Body of pancreas (tissue), 4 donors: ENCODE measurements at places on chromosomes 2 and 18. TPM values are rescaled to one million over a fixed set of nuclear protein-coding genes. Genes with fewer than 3 reads are reported as not detected.

DNA sequence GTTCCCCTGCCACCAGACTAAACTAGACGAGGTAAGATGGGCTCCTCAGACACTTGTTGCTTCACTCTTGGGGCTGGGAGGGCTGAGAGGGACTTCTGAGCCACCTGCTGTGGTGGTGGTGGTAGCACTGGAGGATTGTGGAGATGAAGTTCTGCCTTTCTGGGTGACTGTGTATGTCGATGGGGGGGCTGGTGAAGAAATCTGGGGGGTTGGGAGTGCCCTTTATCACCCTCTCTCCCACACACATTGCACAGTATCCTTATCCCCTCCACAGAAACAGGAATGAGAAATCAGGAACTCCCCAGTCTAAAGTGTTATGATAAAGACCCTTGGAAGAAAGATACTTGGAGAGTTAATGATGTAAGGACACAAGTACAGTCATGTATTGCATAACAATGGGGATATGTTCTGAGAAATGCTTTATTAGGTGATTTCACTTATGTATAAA is 38.5 kb downstream of the HK2 start:
- no peak for DNase-seq
- no peak overlapping the region for H3K4me3 ChIP-seq
- H3K36me3 ChIP-seq: no peaks in the 10 kb centered on the region
- H3K4me1 ChIP-seq: peaks cover 15% of the 10 kb centered on the region
- no peaks in the 10 kb centered on the region for H3K27me3 ChIP-seq
- no peak overlapping the region for H3K27ac ChIP-seq

DNA sequence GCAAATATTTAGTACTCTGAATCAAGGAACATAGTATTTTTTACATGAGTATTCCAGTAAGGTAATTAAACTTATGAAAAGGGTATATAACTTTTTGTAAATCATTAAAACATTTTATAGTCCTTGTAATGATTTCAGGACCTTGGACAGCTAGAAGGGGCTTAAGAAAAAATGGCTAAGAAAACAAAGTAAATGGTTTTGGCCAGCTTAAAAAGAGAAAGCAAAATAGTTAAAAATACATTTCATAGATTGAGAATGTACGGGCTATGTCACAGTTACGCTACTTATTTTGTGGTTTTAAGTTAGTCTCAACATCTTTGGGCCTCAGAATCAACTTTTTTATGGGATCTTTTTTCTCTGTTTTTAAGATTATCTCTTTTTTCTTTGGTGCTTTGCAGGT is 26.7 kb downstream of the POLI start:
- no peaks in the 10 kb centered on the region for H3K27me3 ChIP-seq
- no peak overlapping the region for H3K4me3 ChIP-seq
- no peak for DNase-seq
- H3K4me1 ChIP-seq: no peaks in the 10 kb centered on the region
- peaks cover 9% of the 10 kb centered on the region for H3K36me3 ChIP-seq

GRCh38 chr2:43059183-43059897 is 167.1 kb downstream of the ZFP36L2 start:
- peaks cover 9% of the 10 kb centered on the region for H3K4me1 ChIP-seq
- no peak overlapping the region for H3K4me3 ChIP-seq
- H3K27me3 ChIP-seq: no peaks in the 10 kb centered on the region

- no peaks in the 10 kb centered on the region for H3K36me3 ChIP-seq
- no peaks in the 10 kb centered on the region for H3K27me3 ChIP-seq
- no peak overlapping the region for H3K4me3 ChIP-seq
- H3K4me1 ChIP-seq: peaks cover 6% of the 10 kb centered on the region
- no peak for DNase-seq
These were observed 5.0 kb upstream of the ADAM17 start for GRCh38 chr2:9560628-9561027.

GRCh38 chr18:10417191-10417590 is 37.2 kb upstream of the APCDD1 start:
- no peak for DNase-seq
- H3K4me1 ChIP-seq: no peaks in the 10 kb centered on the region
- H3K4me3 ChIP-seq: no peak overlapping the region
- H3K36me3 ChIP-seq: no peaks in the 10 kb centered on the region

GRCh38 chr2:31060397-31060796 is 77.8 kb downstream of the GALNT14 start:
- no peaks in the 10 kb centered on the region for H3K36me3 ChIP-seq
- H3K4me3 ChIP-seq: no peak overlapping the region
- no peak for DNase-seq
- no peaks in the 10 kb centered on the region for H3K27me3 ChIP-seq
- peaks cover 6% of the 10 kb centered on the region for H3K4me1 ChIP-seq

The CPS1 gene
- 2.9 TPM for total RNA-seq

- no peak overlapping the region for H3K4me3 ChIP-seq
- H3K27me3 ChIP-seq: no peaks in the 10 kb centered on the region
- no peak overlapping the region for H3K27ac ChIP-seq
- no peak for DNase-seq
- H3K36me3 ChIP-seq: no peaks in the 10 kb centered on the region
These were observed 42.0 kb downstream of the SP140 start for GRCh38 chr2:230267556-230267955.

The RUFY4 gene
- total RNA-seq: not detected

DNA sequence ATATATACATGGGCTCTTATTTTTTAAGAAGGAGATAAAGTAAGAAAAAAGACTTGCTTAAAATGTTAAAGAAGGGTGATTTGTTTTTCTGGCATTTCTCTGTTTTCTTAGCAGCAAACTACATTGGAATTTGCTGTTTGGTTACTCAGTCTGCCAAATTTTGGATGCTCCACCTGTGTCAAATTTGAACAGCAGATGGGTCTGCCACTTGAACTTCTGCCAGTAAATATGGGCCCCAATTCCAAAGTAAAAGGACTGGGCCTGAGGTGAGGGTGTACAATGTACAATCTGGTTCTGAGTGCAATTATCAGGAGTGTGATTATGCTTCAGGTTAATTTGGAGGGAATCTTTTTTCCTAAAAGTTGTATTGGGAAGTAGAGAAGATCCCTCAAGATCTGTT is 794.5 kb downstream of the DSC3 start:
- DNase-seq: no peak
- H3K27ac ChIP-seq: no peak overlapping the region
- no peaks in the 10 kb centered on the region for H3K27me3 ChIP-seq
- no peaks in the 10 kb centered on the region for H3K4me1 ChIP-seq

- H3K27ac ChIP-seq: no peak overlapping the region
- no peaks in the 10 kb centered on the region for H3K36me3 ChIP-seq
- DNase-seq: no peak
- H3K4me3 ChIP-seq: no peak overlapping the region
- no peaks in the 10 kb centered on the region for H3K4me1 ChIP-seq
These were observed 145.3 kb upstream of the SLC35G4 start for GRCh38 chr18:11464129-11464528.

The SNED1 gene
- 33.0 TPM for total RNA-seq

GRCh38 chr2:31176742-31177141 is 38.5 kb upstream of the GALNT14 start:
- no peak overlapping the region for H3K27ac ChIP-seq
- no peak overlapping the region for H3K4me3 ChIP-seq
- no peaks in the 10 kb centered on the region for H3K27me3 ChIP-seq
- H3K36me3 ChIP-seq: no peaks in the 10 kb centered on the region
- no peaks in the 10 kb centered on the region for H3K4me1 ChIP-seq
- no peak for DNase-seq

DNA sequence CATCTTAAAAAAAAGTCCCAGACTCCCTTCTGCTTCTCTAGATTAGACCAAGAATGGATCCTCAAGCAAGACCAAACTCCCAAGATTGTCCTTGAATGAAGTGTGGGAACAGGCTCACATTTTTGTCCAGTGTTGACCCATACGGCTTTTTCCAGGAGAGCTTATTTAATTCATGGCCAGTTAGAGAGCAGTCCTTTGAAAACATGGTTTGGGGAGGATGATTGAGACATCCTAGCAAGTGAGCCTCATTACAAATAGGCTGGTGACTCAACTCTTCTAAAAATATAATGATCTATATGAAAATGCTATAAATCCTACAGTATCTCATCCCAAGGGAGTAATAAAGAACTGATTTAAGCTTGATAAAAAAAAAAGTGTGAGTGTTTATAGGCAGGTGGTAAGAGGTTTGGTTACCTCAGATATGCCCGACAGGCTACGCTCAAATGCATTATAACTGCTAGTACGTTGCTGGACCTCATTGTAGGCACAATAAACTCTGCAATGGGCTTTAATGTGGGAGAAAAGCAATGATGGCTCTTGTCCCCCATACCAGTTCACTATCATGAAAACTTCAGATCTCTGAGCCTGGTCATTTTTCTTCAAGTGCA is 17.0 kb downstream of the ANKRD29 start:
- H3K4me3 ChIP-seq: no peak overlapping the region
- peaks cover 6% of the 10 kb centered on the region for H3K4me1 ChIP-seq
- no peaks in the 10 kb centered on the region for H3K36me3 ChIP-seq
- H3K27me3 ChIP-seq: no peaks in the 10 kb centered on the region
- DNase-seq: no peak

GRCh38 chr2:168212866-168213265 is 34.5 kb downstream of the STK39 start:
- H3K27me3 ChIP-seq: no peaks in the 10 kb centered on the region
- H3K4me1 ChIP-seq: peaks cover 32% of the 10 kb centered on the region

DNA sequence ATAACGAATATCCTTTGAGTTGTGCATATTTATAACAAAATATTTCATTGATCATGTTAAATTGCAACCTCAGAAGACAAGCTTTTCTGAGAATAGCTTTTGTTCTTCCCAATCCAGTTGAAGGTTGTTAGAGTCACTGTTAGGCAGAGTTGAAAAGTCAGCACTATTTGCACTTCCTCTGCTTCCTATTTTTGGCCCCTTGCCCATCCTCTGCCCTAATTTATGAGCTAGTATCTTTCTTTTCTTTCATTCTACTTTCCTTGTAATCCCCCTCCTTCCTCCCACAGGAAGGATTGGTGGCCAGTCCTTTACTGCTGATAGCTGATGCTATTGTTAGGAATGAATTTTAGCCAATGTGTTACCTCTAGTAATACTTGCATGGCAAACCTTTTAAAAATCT is 4.9 kb downstream of the RALB start:
- no peak overlapping the region for H3K4me3 ChIP-seq
- H3K27me3 ChIP-seq: no peaks in the 10 kb centered on the region
- no peak overlapping the region for H3K27ac ChIP-seq
- H3K4me1 ChIP-seq: peaks cover 10% of the 10 kb centered on the region

GRCh38 chr2:136407952-136408318 is 290.0 kb upstream of the CXCR4 start:
- H3K27ac ChIP-seq: no peak overlapping the region
- DNase-seq: no peak
- H3K27me3 ChIP-seq: no peaks in the 10 kb centered on the region
- no peak overlapping the region for H3K4me3 ChIP-seq
- H3K36me3 ChIP-seq: no peaks in the 10 kb centered on the region

The CPLX4 gene
- not detected for total RNA-seq

GRCh38 chr2:217856871-217857270 is 145.9 kb downstream of the TNS1 start:
- peaks cover 14% of the 10 kb centered on the region for H3K4me1 ChIP-seq
- DNase-seq: no peak
- no peak overlapping the region for H3K4me3 ChIP-seq
- no peaks in the 10 kb centered on the region for H3K27me3 ChIP-seq

The CETN1 gene
- total RNA-seq: not detected

DNA sequence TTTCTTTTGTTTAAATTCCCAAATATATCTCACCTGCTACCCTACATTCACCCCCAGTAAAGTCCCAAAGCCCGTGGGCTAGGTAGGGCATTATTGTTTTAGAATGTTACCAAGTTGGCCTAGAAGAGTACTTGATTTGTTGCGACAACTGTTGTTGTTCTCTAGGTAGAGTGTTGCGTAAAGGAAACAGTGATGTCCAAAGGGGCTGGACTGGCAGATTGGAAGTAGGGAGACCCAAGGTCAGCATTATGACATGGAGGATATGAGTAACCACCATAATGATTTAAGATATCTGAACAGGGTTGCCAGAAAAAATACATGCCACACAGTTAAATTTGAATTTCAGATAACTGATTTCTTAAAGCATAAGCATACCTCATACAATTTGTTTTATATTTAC is 39.2 kb downstream of the SCN1A start:
- H3K4me1 ChIP-seq: no peaks in the 10 kb centered on the region
- no peak overlapping the region for H3K4me3 ChIP-seq
- H3K36me3 ChIP-seq: no peaks in the 10 kb centered on the region
- H3K27me3 ChIP-seq: no peaks in the 10 kb centered on the region

The ALPP gene
- 0.52 TPM for total RNA-seq

GRCh38 chr2:66433945-66434678 is 813 bp upstream of the MEIS1 start:
- H3K4me1 ChIP-seq: peaks cover 10% of the 10 kb centered on the region
- DNase-seq: peak; percentile 78
- peak overlapping the region; percentile 95 for H3K27ac ChIP-seq

DNA sequence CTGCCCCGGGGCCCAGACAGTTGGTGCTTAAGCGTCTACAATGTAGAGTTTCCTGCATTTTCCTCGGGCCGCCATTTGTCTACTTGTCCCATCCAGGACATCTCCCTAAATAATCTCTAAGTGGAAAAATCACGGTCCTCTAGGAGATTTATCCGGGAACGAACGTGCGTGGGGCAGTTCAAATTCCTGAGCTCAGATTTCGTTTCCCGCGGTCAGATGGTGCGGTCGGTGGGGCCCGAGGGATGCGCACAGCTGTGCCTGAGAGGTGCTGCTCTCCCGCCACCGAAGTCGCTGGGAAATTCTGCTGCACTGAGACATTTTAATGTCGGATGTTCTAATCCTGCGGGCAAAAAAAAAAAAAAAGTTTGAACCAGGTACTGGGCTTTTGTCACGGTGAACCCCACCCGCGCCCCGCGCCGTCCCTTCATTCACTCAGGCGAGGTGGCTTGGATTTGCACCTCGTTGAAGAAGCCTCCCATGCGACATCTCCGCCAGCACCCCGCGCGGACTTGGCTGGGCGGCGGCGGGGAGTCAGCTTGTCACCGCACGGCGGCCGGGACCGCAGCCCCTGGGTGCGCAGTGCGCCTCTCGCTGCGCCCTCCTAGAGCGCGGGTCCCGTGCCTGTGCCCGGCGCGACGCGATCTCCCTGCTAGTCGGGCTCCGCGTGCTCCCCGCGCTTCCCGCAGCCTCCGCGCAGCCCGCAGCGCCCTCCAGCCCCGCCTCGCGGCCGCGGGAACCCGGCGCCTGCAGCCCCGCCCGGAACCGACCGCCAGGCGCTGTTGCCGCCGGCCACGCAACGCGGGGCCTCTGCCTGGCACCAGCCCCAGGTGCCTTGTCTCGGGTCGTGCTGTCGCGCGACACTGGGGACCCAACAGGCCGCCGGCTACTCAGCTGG is 191.9 kb upstream of the TCF4 start:
- H3K4me1 ChIP-seq: peaks cover 17% of the 10 kb centered on the region
- no peaks in the 10 kb centered on the region for H3K27me3 ChIP-seq
- DNase-seq: no peak

- DNase-seq: peak; percentile 77
- no peak overlapping the region for H3K4me3 ChIP-seq
- peaks cover 8% of the 10 kb centered on the region for H3K4me1 ChIP-seq
- no peaks in the 10 kb centered on the region for H3K36me3 ChIP-seq
These were observed 265.2 kb downstream of the CCDC85A start for GRCh38 chr2:56449002-56449431.

DNA sequence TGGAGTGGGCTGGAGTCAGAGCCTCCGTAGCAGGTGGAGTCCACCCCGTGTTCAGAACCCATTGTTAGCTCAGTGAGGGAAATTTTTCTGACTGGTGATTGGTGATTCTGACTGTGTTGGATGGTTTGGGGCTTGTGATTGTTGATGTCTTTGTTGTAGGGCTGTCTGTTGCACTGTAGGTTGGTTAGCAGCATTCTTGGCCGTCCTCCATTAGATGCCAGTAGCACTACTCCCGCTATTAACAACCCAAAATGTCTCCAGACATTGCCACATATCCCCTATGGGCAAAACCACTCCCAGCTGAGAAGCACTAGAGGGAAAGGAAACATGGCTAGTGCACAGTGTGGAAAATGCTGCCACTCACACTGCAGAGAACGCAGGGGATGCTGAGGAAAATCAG is 51.7 kb downstream of the ARMC9 start:
- no peak overlapping the region for H3K4me3 ChIP-seq
- H3K4me1 ChIP-seq: peaks cover 17% of the 10 kb centered on the region
- H3K36me3 ChIP-seq: no peaks in the 10 kb centered on the region
- H3K27ac ChIP-seq: no peak overlapping the region
- DNase-seq: no peak
